ENCODE measurements at places on chromosomes 16 and 17.
A peak's percentile ranks its signal among the peaks of the same experiment; 100 is the strongest.

- peak; percentile 97 for DNase-seq
These were observed 10.6 kb upstream of the TMIGD1 start for GRCh38 chr17:30344283-30345088.

DNA sequence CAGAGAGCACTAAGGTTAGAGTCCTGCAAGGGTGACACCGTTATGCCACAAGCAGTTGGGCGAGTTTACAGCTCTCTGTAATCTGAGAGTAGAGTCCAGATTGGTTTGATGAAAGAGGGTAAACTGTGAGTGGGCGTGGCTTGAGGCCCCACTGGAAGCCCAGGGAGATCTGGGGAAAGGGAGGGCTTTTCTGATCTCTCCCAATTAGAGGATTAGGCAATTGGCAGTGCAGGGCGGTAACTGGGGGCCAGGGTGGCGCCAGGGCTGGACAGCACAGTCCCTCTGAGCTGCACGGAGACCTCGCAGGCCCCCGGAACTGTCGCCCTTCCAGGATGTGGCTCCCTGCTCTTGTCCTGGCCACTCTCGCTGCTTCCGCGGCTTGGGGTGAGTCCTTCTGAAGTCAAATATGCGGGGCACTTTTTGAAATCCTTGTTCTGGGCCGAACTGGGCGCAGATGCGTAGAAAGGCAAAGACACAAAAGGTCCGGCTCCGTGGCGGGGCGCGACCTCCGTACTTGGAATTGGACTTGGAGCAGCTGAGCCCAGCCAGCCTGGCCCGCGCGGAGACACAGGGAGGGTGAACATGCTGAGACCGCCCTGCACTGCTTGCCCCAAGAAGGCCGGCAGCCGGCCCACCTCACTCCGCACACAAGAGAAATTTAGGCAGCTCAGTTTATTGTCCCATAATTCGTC is 72.4 kb downstream of the CES1 start:
- no peak for DNase-seq

- DNase-seq = peak; percentile 95
These were observed 31.5 kb downstream of the ABCC12 start for GRCh38 chr16:48124266-48124665.

DNA sequence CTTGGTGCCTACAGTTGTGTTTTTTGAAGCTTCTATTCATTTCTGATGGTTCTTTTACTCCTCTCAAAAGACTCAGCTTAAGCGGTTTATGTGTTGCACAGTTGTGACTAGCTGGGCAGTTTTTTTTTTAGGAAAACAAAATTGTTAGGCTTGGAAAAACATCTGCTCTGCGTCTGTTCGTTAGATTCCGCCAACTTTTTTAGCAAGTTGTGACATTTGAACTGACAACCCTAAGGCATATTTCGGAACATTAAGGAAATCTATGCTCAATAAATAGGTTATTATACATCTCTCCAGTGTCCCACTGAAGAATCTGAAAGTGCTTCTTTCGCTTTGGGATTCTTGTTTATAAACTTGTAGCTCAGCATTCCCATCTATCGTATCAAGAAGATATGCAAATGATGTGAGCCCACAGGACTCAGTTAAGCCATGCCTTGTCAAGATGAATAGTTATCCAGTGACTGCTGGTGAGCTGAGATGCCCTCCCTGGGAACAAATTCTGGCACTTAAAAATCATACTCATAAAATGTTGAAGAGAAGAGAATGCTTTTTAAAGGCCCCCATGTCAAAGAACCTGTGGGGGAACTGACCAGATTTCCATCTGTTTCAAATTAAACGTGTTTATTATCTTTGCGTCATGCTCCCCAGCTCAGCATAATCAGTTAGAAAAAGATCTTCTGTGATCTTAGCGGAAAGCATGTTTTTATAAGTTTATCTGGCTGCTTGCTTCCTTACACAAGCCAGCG is 109.0 kb upstream of the FAM20A start:
- no peak for DNase-seq

DNA sequence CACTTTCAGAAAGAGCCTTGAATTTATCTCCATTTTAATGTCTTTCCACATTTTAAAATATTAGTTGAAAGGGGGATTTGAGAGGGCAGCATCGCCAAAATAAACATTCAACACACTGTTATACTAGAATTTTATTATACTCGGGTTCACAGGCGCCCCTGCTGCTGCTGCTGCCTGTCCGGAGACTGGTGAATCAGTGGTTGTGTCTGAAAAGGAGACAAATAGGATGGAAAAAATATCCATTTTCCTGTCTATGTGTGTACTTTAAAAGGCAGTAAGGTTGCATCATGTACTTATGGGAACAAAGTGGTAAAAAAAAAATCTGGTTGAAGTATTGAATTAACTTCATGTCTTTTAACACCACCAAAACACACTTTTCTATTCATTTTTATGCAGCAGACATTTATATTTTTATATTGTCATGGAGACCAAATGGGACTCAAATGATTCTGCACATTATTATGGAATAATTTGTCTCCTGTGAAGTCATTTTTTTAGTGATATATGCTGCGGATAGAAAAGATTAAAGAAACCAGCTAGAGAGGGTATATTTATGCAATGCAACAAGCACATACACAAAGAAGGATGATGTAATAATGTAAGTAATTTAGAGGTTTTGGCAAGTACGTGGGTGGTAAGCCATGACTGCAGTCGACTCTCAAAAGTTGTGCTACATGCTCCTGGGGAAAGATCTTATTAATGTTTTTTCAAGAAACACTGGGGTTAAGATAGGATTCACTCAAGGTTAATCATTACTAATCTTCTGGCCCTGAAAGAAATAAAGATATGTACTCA is 759.0 kb upstream of the SOX9 start:
- DNase-seq = peak; percentile 38

DNA sequence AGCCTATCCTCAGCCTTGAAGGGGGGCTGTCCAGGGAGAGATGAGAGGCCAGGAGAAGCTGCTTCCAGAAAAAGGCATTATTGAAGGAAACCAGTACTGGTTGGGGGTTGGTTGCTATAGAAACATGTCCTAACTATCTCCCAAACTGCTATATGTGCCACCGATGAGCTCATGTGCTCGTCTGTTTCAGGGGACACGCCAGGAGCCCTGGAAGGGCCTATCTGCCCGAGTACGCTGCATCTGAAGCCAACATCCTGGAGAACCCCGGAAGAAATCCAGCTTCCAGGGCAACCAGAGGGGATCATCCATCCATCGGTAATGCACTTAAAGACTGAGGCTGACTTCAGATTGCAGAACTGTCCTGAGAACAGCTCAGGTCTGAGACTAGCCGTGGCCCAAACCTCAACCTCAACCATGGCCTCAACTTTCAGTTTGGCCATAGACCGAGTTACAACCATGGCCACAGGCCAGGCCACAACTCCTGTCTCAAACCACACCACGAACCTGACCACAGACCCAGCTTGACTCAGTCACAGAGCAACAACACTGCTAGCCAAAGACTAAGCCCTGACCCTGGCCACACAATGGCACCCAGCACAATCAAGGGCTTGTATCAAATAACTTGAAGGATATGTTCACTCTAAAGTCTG is 10.2 kb downstream of the PITPNM3 start:
- DNase-seq = peak; percentile 78

DNA sequence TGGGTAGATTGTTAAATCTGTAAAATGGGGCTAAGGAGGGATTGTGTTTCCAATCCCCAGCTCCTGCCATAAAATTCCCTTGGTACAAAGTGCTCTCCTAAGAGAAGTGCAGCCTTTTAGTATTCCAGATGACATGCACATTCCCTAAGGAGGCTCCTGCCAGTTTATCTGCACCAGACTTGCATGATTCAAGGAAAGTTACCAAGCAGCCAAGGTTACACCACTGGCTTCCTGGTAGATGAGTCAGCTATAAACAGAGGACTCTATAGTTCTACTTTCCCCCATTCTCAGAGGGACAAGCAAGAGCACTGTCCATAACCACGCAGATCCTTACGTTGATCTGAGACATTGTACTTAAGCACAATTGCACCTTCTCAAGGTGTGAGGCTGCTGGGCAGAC is 1.9 kb downstream of the CALB2 start:
- peak; percentile 86 for DNase-seq

- no peak for DNase-seq
These were observed 5.0 kb downstream of the YBX2 start for GRCh38 chr17:7289256-7290032.

All from renal cortical epithelial cell (primary cell).